Suppressor macrophage treated with lipopolysaccharide for 4 hours (primary cell): ENCODE measurements at places on chromosomes 5 and 9.

DNA sequence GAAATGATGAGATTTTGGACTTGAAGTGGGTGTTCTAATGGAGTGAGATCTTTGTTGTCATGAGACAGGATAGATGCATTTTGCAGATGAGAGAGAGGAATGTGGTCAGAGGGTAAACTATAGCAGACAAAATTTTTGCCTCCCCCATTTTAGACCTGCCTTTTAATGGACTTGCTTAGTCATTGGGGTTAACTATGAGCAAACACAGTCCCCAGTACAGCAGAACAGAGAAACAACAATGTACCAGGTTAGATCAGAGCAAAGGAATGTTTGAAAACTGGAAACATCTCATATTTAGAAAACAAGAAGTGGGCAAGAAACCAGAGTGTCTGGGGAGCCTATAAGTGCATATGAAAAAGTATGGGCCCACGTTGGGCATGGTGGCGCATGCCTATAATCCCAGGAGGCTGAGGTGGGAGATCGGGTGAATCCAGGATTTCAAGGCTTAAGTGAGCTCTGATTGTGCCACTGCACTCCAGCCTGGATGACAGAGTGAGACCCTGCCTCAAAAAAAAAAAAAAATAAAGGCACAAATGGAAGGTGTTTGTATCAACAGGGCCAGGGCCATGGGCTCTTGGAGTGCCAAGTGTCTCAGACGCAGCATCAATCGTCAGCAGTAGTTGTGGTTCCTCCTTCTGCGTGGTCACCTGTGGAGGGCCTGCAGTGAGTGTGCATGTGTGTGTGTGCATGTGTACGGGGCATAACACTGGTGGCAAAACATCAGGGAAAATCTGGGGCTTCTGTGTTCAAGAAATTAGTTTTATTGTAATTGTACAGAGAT lies 214.4 kb upstream of the S1PR3 start:
- no peak for DNase-seq

- no peak for DNase-seq
Observed at GRCh38 chr9:77161966-77162365, 15.4 kb upstream of the VPS13A start.

DNA sequence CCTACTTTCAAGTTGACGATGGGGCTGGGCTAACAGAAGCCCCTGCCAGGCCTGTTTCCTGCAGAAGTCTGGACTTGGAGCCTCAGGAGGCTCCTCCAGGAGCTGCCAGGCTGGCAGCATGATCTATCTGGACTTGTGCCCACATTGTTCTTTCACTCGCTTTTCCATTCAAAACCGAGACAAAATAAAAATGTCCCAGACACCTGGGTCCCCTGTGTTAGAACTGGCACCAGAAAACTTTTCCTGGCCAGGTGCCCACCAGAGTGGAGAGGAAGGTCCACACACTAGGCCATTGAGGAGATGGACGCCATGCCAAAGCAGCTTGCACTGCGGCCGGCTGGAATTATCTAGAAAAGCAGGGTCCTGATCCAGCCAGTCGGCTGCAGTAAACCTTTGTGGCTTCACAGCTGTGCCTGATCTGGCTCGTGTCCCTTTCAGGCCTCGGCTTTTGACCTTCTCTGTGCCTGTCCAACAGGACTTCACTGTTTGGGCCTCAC lies 78.2 kb downstream of the GCNT1 start:
- DNase-seq, result no peak

DNA sequence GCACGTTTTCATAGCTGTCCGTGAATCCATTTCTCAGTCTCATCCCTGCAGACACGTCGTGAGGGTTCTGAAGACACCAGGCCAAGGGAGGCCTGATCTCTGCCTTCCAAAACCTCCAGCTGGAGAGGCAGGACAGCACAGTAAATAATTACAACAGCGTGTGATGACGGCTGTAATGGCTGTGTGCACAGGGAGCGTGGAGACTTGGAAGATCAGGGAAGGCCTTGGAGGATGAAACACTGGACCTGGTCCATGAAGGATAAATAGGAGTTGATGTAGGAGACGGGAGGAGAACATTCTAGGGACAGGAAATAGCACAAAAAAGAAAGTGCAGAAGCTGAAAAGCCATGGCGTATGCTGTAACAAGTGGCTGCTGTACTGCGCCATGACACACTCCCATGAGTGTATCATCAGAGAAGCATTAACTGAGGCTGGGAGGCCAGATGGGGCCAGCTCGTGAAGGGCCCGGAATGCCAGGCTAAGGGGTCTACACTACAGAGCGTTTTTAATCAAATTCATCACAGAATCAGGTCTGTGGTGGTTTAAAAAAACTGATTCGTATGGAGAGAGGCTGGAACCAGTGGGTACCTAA lies 97.2 kb downstream of the CRB2 start:
- DNase-seq, result no peak

- DNase-seq, result peak; percentile 57
Observed at GRCh38 chr9:126561582-126561981, 52.1 kb upstream of the LMX1B start.

- DNase-seq, result no peak
Observed at GRCh38 chr5:65776441-65777141, 54.6 kb downstream of the NLN start.

- no peak for DNase-seq
Observed at GRCh38 chr9:88551546-88552137, 16.7 kb downstream of the NXNL2 start.

- DNase-seq, result peak; percentile 28
Observed at GRCh38 chr9:132506977-132507669, 75.3 kb upstream of the BARHL1 start.

DNA sequence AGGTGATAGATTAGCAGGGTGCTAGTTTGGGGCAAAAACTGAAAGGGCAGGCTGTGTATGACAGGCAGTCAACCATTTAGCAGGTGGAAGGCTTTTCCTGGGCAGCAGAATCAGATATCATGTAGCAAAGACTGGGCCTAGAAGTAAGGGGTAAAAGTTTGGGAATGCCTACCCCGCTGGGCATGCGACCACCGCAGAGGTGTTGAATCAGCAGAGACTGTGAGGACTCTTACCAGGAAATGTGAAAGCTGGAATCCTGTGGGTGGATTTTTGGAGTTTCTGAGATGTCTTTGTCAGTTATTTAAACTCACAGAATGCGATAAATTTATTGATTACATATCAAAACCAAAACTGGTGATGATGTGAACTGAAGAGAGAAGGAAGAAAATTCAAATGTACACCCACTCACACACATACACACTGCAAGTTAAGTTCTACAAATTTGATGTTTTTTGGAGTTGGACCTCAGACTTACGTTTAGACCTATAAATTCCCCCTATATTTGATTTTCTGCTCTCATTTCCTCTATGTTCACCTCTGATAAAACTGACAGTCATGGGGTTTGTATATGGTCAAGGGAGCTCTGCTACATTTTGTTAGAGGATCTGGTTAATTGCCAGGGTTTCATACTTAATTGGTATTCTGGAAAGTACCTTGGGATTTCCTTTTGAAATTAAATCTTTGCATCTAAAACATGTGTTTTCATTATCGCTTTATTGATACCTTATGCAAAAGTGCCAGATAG lies 333.6 kb downstream of the CSNK1G3 start:
- DNase-seq, result no peak

DNA sequence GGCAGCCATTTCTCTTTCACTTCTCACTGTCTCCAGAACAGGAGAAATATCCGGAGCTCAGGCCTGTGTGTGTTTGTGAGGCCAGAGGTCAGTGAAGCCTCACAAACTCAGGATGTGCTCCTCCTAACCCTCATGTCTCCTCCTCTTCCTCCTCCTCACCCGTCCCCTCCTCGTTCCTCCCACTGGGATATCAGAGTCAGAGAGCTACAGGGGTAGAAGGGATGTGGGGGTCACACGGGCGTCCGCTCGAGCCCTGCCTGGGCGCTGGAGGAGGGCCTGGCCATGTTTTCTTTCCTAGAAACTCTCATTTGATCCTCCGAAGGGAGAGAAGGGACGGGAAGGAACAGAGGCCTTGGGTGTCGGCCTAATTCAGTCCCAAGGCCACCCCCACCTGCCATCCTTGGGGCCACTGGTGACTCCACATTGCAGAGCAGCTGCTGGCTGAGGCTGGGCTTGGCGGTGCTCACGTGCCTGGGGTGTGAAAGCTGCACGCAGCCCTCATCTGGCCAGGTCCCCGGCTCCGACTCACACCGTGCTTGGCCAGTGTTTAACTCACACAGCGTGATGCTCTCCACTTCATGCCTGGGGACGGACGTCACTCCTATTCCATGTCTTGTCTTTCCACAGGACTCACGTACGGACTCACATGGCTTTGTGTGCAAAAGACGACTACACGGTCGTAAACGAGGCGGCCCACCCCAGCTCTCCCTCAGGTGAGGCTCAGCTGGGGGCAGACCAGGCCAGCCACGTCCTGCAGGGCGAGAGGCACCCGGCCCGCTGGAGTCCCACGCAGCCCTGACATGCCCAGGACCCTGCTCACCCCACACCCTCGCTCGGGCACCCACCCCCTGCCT lies 22.6 kb upstream of the SLC6A19 start:
- DNase-seq, result no peak

GRCh38 chr9:136020206-136020605 lies 59.0 kb upstream of the UBAC1 start:
- no peak for DNase-seq

DNA sequence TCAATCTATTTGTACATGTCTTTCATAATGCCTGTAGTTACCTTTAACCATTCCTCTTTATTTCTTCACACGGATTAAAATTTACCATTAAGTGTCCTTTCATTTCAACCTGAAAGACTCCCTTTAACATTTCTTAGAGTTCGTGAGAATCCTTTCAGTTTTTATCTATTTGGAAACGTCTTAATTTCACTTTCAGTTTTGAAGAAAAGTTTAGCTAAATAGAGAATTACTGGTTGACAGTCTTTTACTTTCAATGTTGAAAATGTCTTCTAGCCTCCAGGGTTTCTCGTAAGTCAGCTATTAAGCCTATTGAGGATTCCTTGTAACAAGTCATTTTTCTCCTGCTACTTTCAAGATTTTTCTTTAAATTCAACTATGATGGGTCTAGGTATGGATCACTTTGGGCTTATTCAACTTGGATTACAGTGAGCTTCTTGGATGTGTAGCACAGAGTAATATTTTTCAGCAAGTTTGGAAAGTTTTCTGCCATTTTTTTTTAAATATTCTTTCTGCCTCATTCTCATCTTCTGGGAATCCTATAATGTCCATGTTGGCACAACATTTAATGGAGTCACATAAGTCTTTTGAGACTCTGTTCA lies 48.5 kb downstream of the RFX3 start:
- DNase-seq, result peak; percentile 62

DNA sequence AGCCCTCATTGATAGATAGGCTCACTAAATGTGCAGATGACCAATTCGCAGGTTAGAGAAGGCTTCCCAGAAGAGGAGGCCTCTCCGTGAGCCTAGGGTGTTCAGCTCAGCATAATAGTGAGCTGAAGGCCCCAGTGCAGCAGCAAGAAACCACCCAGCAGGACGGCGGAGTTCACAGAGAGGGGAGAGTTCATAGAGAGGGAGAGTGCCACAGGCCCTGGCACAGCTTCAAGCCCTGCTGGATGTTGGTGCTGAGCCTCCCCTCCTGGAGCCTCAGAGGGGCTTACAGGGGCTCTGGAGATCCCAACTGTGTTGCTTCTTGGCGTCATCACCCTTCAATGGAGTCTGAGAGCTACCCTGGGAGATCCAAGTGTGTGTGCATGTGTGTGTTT lies 2.1 kb downstream of the SLC22A5 start:
- no peak for DNase-seq

DNA sequence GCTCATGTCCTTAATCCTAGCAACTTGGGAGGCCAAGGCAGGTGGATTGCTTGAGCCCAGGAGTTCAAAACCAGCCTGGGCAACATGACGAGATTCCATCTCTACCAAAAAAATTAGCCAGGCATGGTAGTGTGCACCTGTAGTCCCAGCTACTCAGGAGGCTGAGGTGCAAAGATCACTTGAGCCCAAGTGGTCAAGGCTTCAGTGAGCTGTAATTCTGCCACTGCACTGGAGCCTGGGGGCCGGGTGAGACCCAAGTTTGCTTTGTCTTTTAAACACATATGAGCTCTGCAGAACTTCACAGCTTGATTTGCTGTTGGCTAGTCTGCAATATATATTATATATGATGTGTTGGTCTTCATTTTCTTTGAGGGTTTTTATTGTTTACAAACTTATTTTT lies 89.8 kb downstream of the UBE2R2 start:
- DNase-seq, result no peak

DNA sequence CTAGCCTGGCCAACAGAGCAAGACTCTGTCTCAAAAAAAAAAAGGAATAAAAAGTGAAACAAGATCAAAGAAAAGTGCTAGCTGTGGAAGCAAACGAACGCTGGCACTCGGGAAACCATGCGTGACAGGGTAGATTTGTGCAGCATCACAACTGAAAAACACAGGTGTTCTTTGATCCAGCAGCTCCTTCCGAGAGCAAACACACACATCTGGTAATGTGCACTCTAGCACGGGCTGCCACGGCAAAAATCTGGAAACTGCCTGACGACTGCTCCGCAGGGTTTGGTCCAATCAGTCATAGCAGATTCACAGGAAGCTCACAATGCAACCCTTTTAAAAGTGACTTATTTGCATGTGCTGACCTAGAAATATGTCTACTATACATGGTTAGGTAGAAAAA lies 80.0 kb downstream of the SYK start:
- no peak for DNase-seq

DNA sequence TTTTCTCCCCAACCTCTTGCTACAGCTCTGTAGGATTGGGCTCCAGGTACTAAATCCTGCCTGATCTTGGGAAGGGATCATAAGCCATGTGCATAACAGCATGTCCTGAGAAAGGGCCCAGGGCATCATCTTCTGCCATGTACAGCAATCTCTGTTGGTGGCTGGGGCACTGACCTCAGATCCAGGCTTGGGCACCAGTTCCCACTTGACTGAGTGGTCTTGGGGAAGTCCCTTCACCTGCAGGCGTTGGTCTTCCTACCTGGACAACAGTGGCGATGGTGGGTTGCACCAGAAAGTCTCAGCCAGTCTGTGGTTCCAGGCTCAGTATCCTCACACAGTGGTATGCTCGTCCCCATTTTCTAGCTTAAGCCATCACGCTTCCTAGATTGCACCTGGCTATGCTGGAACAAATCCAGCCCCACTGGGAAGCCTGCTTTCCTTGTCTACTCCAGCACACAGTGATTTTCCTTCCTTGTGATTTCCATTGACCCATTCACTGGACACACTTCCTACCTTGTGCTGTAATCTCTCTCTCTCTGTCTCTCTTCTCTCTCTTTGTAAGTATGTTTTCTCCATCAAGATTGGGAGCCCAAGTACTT lies 121.7 kb upstream of the PITX1 start:
- no peak for DNase-seq
